ENCODE measurements at places on chromosomes 7 and 10.

DNA sequence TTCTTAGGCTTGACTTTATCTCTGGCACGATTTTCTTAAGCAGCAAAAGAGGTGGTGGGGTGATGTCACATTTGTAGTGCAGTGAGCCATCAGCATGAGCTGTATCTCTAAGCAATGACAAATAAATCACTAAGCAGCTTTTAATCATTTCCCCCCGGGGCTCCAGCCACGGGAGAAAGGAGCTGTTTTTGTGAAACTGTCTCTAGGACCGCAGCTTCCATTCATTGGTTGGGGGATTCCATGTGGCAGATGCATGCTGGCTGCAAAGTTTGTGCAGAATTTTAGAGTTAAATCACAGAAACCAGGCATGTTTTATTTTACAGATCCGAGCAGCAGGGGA, 464 bp downstream of the KIAA1217 start:
- DNase-seq, result no peak

GRCh38 chr7:34365011-34365410, 293.0 kb upstream of the NPSR1 start:
- DNase-seq, result no peak

DNA sequence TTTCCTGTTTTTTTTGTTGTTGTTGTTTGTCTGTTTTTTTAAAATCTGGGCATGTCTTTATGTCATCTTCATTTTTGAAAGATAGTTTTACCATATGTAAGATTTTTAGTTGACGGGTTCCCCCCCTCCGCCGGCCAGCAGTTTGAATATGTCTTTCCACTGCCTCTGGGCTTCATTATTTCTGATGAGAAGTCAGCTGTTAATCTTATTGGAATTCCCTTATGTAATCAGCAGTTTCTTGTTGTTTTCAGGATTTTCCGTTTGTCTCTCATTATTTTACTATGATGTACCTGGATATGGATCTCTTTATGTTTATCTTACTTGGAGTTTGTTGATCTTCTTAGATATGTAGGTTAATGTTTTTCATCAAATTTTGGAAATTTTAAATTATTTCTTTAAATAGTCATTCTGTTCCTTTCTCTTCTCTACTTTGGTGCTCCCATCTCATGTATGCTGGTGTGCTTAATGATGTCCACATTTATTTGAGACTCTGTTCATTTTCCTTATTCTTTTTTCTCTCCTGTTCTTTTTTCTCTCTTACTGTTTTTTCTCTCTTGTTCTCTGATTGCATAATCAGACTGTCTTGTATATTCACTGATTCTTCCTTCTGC, 9.7 kb downstream of the EXOC6 start:
- DNase-seq, result no peak

DNA sequence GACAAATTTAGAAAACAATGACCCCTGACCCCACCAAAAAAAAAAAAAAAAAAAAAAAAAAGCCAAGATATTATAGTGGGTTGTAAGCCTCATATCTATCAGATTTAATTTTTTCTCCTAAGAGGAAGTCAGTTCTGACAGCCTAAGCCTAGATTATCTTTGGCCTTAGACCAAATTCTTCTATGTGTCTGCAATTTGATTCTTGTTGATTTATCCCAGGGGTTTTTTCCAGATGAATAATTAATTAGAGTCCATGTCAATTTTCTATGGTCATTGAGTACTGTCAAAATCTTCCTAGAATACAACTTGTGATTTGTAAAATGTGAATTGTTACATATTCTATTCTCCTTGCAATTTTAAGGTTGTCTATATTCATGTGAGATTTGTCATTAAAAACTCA, 151.6 kb upstream of the CACNA2D1 start:
- no peak for DNase-seq

DNA sequence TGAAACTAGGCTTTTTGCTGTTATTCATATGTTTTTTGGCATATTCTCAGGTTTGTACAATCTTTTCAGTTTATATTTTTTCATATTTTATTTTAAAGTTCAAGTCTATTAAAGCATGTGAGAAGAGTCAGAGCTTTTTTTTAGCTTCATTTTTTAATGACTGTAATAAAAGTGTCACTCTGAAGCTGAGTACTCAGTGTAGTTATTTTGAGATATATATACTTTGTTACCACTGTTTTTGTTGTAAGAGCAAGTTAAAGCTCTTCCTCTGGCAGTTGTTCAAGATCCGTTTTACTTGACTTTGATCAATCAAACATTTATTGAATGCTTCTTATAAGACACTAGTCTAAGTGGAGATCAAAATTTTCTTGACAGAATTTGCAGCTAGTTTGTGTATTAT, 37.5 kb downstream of the CASD1 start:
- no peak for DNase-seq

GRCh38 chr10:95133997-95134396, 60.0 kb upstream of the ACSM6 start:
- DNase-seq, result no peak

GRCh38 chr10:115861864-115862263, 411.1 kb downstream of the GFRA1 start:
- DNase-seq, result no peak

GRCh38 chr10:102281102-102281487, 35.8 kb downstream of the GBF1 start:
- DNase-seq, result no peak

GRCh38 chr10:20354166-20354565, 537.9 kb downstream of the PLXDC2 start:
- DNase-seq, result no peak

DNA sequence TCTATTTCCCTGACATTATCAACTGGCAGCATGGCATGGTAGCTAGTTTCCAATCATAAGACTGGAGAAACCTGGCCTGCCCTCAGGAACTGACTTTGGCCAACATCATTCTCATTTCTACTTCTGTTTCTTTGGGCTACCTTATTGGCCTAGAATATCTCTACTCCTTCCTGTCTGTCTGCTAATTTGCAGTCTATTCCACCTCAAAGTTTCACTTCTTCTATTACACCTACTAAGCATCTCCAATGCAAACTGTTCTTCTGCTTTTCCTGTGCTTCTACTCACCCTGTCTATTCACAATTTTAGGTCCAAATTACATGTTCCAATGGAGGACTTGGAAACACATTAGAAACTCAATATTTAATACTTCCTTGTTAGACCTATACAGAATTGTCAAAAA, 65.6 kb downstream of the ZNF503 start:
- DNase-seq, result no peak

DNA sequence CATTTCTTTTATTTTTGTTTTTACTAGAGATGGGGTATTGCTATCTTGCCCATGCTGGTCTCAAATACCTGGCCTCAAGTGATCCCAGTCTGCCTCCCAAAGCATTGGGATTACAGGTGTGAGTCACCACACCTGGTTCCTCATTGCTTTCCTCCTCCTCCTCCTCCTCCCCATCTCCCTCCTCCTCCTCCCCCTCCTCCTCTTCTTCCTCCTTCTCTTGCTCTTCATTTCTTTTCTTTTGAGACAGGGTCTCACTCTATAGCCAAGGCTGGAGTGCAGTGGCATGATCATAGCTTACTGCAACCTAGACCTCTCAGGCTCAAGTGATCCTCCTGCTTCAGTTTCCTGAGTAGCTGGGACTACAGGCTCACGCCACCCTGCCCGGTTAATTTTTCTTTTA, 22.2 kb downstream of the LRRC20 start:
- DNase-seq, result no peak

GRCh38 chr7:29458933-29459332, 104.7 kb upstream of the PRR15 start:
- DNase-seq, result no peak

DNA sequence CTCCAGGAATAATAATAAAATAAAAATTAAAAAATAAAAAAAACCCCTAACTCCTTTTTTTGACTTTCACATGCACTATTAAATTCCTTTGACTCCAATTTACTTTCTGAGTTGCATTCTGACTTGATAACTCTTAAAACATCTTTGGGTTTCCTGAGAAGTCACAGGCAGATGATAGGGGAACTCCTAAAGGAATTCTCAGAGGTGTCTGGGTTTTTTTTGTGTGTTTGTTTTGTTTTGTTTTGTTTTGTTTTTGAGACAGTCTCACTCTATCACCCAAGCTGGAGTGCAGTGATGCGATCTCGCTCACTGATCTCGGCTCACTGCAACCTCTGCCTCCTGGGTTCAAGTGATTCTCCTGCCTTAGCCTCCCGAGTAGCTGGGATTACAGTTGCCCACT, 52.7 kb upstream of the APBB1IP start:
- DNase-seq, result no peak

DNA sequence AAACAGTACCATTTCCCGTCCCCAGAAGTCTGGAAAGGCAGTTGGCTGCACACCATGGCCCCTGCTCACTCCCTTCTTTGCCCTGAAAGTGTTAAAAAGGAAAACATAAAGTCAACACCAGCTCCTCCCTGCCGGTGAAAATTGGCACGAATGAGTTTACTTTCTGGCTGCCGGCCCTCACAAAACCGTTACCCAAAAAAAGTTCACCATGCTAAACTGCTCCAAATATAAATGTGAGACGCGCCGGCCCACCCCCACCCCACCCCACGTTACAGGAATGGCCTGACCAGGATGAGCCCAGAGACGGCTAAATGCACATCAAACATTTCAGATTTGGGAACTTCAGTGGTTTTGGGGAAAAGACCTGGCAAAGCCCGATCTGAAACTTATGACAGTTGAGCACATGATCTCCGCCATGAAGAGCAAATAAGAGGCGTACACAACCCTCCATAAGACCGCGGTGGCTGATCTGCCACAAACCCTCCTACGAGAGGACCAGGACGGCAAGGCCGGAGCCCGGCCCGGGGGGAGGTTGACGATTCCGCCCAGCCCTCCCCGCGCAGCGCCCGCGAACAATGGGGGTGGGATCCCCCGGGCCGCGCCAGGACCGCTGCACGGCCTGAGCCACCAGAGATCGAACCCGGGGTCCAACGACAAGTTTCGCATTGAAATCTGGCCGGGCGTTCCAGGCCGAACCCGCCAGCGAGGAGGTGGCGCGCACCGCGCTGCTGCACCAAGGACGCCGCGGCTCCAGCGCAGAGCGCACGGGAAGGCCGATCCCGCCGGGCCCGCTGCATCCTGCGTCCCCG, 952 bp downstream of the DIP2C start:
- DNase-seq, result no peak

DNA sequence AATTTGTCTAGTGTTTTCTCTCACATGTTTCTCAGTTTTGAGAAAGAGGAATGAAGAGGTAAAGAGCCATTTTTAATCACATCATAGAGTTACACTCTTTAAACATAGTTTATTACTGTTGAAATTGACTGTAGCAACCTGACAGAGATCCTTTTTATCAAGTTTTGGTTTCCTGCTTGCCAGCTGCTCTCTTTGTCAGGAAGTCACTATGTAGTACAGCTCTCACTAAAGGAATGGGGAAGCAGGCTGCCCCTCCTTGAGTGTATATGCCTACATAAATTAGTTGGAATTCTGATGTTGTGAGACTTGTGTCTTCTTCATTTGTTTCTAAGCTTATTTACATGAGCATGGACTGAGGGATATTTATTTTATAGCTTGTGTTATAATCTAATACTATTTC, 1274.0 kb upstream of the CELF2 start:
- no peak for DNase-seq

GRCh38 chr10:21014141-21014540, 117.0 kb upstream of the NEBL start:
- DNase-seq, result no peak

- DNase-seq, result no peak
These were observed 143.3 kb upstream of the PLPP4 start for GRCh38 chr10:120313715-120314114.

DNA sequence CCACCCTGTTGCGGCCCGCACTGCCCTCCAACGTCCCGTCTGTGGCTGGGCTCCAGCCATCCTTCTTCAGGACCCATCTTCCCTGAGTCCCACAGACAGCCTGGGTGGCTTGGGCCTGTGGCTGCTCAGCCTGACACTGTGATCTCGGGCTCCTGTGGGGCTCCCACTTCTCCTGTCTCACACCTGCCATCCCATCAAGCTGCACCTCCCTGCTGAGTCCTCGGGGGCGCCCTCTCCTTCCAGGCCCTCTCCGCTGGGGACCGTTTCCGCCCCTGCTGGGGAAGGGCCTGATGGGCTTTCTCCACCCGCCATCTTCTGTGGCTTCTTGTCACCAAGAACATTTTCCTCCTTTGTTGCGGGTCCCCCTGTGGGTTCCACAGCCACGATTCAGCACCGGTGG, 173.8 kb upstream of the PPP2R2D start:
- no peak for DNase-seq

DNA sequence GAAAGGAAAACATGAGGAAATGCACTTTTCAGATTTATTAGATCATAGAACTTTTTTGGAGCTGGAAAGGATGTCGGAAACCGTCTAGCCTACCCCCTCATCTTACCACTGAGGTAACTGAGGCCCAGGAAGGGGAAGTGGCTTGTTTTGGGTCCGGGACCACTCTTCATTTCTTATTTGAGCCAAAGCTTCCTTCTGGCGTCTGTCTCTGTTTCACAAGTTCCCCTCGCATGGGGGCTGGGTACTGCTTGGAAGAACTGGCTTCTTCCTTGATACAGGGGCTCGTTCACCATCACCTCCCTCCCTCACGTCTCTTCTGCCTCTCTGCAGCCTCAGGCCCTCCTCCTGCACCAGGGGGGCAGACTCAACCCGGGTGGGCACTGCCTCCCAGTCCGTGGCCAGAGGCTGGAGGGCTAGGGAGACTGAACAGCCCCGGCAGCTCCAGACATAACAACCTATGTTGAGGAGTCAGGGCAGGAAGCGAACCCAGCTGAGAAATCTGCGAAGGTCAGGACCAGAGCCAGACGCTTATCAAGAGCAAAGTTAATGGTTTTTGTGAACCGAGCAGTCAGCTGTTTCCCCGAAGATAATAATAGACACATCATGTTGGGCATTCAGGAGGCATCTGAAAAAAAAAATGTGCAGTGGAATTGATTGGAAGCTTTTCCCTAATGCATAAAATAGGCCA, 12.9 kb downstream of the HTRA1 start:
- DNase-seq, result no peak

- no peak for DNase-seq
These were observed 138.6 kb upstream of the CCDC6 start for GRCh38 chr10:60044971-60045370.

DNA sequence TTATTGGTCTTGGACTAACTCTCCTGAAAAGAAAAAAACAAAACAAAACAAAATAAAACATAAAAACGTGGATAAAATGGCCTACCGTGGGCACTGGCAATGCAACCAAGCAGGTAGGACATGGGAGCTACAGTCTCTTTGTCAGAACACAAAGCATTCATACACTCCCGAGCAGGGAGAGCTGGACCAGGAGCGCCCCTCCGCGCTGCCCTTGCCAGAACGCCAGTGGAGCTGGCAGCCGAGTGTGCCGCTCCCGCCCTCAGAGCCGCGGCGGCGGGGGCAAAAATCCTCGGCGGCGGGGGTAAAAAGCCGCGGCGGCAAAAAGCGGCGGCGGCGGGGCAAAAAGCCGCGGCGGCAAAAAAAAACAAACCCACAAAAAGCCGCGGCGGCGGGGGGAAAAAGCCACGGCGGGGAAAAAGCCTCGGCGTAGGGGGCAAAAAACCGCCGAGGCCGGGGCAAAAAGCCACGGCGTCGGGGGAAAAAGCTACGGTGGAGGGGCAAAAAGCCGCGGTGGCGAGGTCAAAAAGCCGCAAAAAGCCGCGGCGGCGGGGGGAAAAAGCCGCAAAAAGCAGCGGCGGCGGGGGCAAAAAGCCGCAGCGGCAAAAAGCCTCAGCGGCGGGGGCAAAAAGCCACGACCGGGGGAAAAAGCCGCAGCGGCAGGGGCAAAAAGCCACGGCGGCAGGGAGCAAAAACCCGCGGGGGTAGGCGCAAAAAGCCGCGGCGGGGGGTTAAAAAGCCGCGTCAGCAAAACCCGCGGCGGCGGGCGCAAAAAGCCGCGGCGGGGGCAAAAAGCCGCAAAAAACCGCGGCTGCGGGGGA, 418.1 kb downstream of the ZNF716 start:
- DNase-seq, result no peak
